ENCODE measurements at places on chromosomes 3 and 15.

- no peak for DNase-seq
These were observed 307.3 kb upstream of the PLSCR5 start for GRCh38 chr3:146912241-146913015.

GRCh38 chr3:85560088-85560785 lies 601.4 kb downstream of the CADM2 start:
- no peak for DNase-seq

- no peak for DNase-seq
These were observed 13.5 kb upstream of the GRAMD1C start for GRCh38 chr3:113825090-113825489.

DNA sequence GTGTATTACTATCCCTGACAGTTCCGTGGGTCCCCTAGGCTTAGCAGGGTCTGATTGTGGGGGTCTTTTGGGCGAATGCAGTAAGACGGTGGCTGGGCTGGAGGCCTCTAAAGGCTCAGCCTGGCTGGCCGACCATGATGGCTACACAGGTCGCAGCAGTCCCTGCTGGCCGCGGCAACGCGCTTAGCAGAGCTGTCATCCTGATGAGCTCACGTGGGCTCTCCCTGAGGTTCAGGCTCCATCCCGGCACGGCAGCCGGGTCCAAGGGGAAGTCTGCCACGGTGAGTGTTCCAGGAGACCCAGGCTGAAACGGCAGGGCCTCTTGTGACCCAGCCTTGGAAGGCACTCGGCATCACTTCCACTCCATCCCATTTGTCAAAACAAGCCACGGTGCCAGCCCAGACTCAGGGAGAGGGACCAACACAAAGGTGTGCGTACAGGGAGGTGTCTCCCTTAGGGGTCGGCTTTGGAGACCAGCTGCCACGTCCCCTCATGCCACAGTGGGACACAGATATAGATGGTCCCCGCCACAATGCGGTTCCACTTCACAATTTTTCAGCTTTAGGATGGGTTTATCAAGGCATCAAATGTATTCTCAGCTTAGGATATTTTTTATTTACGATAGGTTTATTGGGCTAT lies 101.8 kb downstream of the XXYLT1 start:
- DNase-seq, result no peak

Measured in NCI-H510A (cell line).